ENCODE measurements at places on chromosomes 16 and 17. TPM values are rescaled to one million over a fixed set of nuclear protein-coding genes. Genes with fewer than 3 reads are reported as not detected.

DNA sequence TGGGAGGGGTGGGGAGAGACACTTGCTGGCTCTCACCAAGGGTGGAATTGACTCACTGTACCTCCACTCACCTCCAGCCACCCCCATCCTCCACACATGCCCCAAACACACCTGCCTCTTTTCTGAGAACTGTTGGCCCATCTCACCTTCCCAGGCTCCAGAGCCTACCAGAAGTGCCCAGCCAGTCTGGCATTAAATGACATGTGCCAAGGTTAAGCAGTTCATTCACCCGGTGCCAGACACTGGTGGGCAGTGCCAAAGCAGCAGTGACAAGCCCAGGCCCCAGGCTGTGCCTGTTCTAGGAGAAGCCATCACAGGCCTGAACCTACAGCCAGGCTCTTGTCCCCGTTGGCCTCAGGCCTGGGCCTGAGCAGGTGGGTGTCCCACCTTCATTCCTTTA is 11.2 kb downstream of the MVP start:
- H3K4me1 ChIP-seq = peaks cover 27% of the 10 kb centered on the region
- no peaks in the 10 kb centered on the region for H3K36me3 ChIP-seq

DNA sequence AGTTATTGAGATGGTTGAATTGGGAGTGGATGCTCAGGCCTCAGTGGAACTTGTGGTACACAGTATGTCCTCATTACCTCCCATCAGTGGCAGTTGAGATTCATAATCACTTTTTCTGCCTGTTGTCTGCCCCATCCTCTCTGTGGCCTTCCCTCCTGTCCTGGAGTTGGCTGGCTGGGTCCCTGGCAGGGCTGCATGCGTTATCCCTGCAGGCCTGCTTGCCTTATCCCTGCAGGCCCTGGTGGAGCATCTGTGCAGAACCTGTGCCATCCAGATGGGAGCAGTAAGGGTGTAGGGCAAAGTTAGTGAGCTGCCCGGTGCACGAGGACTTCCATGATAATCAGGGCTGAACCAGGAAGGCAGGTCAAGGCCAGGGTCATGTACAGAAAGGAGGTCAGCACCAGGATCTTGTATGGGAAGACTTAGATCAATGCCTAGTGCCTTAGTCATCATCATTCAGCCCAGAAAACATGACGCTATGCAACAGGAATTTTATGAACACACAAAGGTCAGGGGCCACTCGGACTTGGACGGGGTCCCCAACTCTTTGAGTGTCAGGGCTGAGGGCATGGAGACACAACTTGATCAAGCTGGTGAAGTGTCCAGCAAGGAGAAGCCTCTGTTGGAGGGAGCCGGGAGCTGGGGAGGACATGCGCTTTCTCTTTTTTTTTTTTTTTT is 47.2 kb downstream of the ABCC1 start:
- peaks cover 36% of the 10 kb centered on the region for H3K4me1 ChIP-seq
- H3K4me3 ChIP-seq = no peak overlapping the region
- H3K27ac ChIP-seq = no peak overlapping the region
- H3K36me3 ChIP-seq = no peaks in the 10 kb centered on the region

DNA sequence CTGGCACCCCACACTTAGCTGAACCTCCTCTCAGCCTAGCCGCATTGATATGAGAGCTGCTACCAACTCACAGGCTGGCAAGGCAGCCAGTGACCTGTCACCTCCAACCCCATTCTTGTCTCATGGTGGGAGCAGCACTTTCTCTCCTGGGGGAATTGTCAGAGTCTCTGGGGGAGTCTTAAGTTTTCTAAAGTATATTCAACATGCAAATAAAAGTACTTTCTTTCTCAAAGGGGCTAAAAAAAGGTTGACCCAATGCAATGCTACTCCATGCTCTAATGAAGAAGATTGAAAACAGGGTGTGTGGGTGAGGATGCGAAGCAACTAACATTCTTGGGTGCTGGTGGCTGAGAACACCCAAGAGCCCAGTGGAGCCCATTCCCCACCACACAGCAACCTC is 53.1 kb upstream of the SREBF1 start:
- H3K27me3 ChIP-seq = no peaks in the 10 kb centered on the region
- H3K27ac ChIP-seq = no peak overlapping the region
- H3K4me1 ChIP-seq = peaks cover 7% of the 10 kb centered on the region
- DNase-seq = no peak

DNA sequence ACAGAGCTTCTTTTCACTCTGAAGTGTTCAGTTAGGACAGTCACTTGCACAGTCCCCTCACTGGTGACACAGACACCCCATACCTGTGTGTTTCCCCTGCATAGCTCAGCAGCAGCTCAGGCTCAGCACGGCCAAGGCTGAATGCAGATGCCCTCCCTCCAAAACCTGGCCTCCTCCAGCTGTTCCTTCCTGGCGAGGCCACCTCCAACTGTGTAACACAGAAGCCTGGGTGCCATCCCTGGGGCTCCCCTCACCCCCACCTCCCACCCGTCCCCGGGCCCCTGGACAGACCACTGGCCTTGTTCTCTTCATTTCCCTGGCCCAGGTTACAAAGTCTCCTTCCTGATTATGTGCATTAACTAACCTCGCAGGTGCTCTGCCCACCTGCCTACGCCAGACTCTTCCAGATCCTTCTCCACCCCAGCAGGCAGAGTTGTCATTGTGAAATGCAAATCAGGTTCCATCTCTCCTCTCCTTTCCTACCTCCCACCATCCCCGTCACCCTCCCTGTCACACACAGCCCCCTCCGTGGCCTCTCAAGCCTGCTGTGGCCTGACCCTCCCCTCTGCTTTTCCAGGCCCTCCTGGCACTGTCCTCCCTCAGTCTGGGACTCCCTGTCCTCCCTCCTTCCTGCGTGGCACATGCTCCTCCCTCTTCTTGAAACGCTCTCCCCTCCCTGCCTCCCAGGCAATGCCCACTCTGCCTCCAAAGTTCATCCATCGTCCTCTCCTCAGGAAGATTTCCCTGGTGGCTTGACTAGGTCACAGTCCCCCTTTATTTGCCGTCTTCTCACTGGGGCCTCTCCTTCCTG is 26.4 kb downstream of the MLYCD start:
- H3K27me3 ChIP-seq = no peaks in the 10 kb centered on the region
- peaks cover 13% of the 10 kb centered on the region for H3K4me1 ChIP-seq
- no peak for DNase-seq
- no peak overlapping the region for H3K4me3 ChIP-seq
- H3K27ac ChIP-seq = no peak overlapping the region

Gene UBE2I
- total RNA-seq = 116 TPM

Gene PLEKHM1
- total RNA-seq = 31.8 TPM

DNA sequence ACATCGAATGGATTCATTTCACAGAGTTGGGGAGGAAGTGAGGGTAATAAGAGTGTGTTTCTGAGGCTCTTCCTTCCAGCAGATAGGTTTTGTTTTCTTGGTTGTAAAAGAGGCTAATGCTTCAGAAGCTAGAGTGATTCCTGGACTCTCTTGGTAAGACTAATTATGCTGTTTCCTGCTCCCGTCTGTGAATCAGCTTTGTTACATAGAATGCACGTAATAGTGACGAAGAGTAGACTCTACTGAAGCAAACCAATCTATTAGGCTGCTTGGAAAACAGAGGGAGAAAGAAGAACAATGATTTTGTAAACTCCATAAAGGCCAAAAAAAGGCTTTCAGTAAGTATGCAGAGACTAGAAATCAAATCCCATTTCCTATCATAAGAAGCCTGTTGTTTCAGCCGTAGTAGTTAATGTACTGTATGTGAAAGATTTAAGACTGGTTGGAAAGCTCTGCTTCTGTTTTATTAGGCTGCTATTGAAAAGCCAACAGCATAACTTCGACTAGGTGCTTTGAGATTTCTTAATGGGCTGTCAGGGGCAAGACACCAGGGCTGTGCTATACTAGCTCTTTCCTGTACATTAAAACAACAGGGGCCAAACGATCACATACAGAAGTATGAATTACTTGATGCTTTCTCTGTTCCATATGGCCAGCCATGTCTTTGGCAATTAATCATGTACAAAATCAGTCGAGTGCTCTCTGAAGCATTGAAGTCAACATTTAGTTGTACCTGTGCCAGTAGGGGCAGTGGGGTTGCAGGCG is 219.0 kb downstream of the FTO start:
- no peak overlapping the region for H3K27ac ChIP-seq
- H3K4me1 ChIP-seq = no peaks in the 10 kb centered on the region
- H3K4me3 ChIP-seq = no peak overlapping the region
- DNase-seq = no peak
- H3K36me3 ChIP-seq = no peaks in the 10 kb centered on the region

Gene CTRB2
- total RNA-seq = 0.63 TPM

GRCh38 chr17:78500806-78501205 is 76.4 kb downstream of the DNAH17 start:
- no peaks in the 10 kb centered on the region for H3K36me3 ChIP-seq
- no peaks in the 10 kb centered on the region for H3K27me3 ChIP-seq
- DNase-seq = no peak

DNA sequence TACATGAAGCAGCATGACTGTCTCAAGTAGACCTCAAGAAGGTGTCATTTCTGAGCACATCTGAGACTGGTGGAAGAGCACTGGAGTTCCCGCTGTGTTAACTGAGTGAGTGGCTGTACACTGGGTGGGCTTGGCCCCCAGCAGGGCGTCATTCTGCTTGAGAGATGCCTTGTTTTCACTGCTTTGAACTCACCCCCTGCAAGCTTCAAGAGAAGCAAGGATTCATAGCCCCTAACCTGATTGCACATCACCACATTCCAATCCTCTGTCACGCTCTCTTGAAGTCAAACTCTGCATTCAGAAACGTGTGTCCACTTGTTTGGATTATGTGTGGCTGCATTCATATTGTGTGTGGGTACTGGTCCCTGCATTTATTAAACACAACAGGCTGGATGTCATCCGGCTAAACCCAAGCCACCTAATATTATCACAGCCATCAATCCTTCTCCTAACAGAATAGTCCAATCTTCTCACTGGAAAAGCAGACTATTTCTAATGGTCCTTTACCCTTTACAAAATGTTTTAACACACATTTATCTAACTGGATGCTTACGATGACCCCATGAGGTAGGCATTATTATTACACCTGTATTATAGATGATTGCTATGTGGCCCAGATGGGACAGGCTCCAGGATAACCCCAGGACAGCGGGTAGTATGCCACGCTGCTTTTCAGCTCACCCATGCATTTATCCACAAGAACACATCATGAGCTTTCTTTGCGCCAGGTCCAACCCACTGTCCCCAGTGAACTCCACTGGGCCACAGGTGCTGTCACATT is 76.3 kb downstream of the USP31 start:
- no peak overlapping the region for H3K27ac ChIP-seq
- no peaks in the 10 kb centered on the region for H3K36me3 ChIP-seq

DNA sequence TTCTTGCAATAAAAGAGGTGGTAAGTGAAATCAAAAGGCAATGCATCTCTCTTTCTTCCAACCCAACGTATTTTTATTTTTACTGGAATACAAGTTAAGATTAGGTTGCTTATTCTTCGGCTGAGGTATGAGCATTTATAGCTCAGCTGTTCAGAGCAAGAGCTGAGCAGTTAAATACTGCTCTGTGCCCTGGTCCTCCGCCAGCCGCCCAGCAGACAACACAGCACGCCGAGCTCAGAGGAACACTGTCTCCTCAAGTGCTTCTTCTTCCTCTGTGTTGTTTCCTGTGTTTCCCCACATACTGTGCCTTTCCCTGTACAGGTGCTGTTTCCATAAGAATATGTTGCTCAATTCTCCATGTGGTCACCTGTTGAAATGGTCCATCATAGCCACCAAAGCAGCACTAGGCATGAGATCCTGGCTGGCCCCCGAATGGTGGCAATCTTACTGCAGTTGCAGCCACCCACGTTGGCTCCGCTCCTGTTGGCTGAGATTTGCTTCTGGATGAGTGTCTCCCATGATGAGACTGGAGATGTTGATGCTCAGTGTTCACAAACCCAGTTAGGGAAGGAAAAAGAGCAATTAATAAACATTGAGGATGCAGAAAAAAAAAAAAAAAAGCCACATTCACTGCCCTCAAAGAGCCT is 515.3 kb downstream of the GRIN2A start:
- H3K4me3 ChIP-seq = no peak overlapping the region
- peaks cover 3% of the 10 kb centered on the region for H3K4me1 ChIP-seq
- DNase-seq = peak; percentile 50
- no peaks in the 10 kb centered on the region for H3K27me3 ChIP-seq
- no peaks in the 10 kb centered on the region for H3K36me3 ChIP-seq

Measured in testis (tissue), 5 donors.